ENCODE measurements at places on chromosomes 7 and 10.
A peak's percentile ranks its signal among the peaks of the same experiment; 100 is the strongest.

DNA sequence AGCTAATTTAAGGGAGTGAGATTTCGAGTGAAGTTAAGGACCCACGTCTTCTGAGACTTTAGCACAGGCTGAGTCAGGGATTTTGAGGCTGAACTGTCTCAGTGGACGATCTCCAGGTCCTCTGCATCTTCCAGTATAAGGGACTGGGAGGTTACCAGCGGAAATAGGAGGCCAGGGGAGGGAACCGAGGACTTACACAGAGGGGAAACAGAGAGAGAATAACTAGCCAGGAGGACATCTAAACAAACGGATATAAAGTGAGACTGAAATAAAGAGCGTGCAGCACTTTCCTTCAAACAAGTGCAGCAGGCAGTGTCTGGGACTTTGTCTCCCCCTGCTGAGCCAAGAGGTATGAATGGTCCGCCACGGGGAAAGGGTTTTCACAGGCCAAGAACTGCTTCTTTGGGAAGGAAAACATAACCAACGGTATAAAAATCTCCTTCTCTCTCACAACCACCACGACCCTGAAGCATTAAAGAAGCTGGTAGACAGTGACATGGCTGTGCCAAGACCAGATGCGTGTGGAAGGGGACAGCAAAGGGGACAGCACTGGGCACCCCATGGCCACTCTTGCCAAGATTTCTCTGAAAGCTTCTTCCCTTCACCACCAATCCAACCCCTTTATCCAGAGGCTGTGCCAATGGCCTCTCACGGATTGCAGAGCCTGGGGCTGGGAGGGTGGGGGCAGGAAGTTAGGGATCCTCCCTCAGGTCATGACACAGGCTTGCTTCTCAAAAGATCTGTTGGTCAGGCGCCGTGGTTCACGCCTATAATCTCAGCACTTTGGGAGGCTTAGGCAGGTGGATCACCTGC lies 72.0 kb downstream of the SLC37A3 start:
- DNase-seq: peak; percentile 48

GRCh38 chr10:1130226-1130625 lies 74.0 kb downstream of the WDR37 start:
- no peak for DNase-seq

DNA sequence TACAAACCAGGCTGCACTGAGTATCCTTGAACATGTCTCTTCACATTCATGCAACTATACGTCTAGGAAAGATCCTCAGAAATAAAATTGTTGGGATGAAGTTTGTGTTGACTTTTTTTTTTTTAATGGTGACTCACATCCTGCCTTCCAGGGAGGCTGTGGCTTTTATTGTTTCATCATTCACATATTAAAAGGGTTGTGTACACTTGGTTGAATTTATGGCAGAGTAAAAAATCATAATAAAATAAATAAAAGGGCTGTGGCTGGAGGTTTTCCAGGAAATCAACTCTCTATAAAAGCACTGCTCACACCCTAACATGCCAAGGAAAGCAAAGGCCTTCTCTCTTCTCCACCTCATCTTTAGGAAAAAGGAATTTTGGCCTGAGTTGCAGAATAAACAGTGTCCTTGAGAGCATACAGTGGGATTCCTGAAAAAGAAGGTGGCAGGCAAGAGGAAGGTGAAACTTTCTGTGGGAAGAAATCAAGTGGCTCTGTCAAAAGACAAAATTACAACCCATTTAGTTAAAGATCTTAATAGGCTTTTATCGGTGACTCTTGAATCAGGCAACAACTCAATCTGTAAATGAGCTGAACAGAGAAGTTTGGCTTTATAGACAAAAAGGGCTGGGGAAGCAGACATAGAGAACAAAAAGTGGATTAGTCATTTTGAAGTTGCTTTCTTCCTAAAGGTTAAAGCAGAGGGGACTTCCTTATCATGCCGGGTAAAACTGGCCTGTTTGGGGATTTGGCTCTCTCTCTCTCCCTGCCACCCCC lies 41.6 kb upstream of the FHIP2A start:
- DNase-seq: no peak

- DNase-seq: no peak
Measured at GRCh38 chr7:31938650-31939049, 131.6 kb downstream of the PDE1C start.

GRCh38 chr10:97383159-97383558 lies 18.0 kb downstream of the RRP12 start:
- DNase-seq: no peak

DNA sequence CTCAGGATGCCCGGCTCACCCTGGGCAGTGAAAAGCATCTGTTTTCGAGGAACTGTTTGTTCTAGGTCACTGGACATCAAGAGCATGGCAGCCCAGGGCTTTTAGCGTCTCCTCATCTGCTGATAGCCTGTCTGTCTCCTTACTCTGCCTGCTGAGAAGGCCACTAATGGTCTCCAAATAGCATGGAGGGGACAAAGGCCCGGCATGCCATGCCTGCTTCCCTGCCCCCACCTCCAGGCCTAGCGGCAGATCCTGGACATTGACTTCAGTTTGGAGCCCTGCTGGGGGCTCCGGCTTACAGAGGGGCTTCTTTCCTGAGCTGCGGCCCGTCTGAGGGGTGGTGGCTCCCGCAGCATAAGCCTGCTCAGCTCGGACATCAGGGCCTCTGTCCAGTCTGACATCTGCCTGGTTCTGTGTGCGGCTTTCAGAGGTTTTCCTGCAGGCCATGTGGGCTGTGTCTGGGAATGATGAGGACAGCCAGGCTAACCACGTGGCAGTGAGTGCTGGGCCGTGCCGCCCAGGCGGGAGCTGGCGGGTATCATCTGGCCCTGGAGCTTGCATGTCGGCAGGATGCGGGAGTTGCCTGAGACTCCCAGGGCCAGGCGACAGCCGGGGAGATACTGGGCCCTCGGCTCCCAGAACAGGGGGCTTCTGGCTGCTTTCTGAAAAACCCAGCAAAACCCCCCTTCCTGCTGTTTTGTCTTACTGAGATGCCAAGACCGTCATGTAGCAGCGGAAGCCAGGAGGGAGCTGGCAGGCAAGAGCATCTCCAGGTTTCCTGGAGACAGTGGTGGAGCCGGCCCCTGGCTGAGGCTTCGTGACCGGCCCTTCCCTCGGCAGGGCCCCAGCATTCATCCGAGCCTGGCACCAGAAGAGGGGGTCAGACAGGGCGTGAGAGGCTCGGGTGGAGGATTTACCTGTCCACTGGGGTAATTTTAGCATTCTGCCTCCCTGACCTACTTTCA lies 9.2 kb downstream of the PFKFB3 start:
- DNase-seq: no peak

DNA sequence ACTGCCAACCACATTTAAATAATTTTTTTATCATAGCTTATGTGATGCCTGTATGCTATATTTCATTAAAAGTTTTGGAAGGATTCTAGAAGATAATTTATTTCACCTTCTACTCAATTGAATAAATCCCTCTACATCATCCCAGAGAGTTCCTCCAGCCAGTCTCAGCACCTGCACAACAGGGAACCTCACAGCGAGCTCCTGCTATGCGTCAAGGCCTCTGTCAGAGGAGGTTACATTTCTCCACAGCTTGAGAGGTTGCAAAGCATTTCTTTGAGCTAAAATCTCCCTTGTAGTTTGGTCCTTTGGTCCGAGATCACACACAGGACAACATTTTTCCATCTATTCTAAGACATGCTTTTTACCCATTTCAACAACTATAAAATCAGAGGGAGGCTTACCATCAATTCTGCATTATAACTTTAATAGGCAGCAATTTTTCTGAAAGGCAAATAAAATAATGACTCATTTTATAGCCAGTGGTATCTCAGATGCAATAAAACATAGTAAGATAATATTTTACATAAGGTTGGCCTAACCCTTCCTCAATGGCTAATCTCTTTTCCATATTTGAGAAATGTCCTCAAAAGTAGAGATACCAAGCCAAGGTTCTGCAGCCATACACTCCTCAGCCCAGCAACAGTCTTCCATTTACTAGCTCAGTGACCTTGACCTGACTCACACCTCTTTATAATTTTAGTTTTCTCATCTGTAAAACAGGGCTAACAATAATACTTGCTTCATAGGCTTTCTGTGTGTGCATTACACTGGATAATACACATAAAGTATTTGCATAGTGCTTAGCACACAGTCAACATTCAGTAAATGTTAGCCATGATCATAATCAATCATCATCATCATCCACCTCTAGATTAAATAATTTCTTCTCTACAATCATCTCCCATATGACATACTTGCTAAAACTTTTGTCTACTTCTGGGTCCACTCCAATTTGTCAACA lies 68.8 kb downstream of the DOCK4 start:
- DNase-seq: no peak

DNA sequence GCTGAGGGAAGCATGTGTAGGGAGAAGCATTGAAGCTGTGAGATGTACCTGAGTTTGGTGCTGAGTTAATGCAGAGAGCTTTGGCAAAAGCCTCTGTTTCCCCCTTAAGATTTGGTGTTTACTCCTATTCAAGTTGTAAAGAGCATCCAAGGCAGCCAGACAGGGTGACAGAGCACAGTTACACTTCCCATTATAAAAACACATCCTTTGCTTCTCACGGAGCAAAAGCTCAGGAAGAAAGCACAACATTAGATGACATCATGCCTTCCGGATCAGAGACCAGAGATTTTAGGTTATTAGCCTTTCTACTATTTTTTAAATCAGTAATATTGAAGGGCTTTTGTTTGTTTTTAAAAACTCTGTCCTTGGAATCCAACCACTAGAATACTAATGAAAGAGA lies 182.9 kb downstream of the DOCK4 start:
- no peak for DNase-seq

- no peak for DNase-seq
Measured at GRCh38 chr7:106247841-106248240, 36.9 kb downstream of the NAMPT start.

All from NCI-H1694 (cell line).